ENCODE measurements at places on chromosomes 4 and X.

GRCh38 chrX:134660627-134661026 is 2.4 kb upstream of the PLAC1 start:
- no peak for DNase-seq

GRCh38 chr4:102826890-102827673 is at the start of gene UBE2D3:
UBE2D3 (minus strand) TSS chr4:102827551; CDS start chr4:102826508, 1,043 bp downstream.
- peak; percentile 73 for DNase-seq

GRCh38 chr4:104983615-104984179 is 163.0 kb upstream of the TET2 start:
- no peak for DNase-seq

DNA sequence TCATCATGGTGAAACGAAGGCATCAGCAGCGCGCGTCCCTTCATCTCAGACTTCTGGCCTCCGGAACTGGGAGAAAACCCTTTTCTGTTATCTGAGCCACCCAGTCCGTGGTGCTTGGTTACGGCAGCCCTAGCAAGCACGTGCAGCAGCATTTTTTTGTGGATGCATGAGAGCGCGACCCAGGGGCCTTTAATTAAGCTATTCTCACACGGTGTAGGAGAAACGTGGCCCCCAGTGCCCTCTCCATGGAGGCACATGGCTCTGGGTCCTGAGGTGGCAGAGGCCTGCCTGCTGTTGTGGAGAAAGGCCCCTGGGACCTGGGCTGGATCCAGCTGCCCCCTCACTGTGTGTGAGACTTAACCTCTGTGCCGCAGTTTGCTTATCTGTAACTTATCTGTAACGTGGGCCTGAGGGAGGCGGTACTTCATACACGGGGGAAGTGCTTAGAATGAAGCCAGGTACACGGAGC is 9.5 kb downstream of the CLCN4 start:
- DNase-seq = no peak

- DNase-seq = no peak
Measured at GRCh38 chrX:56429581-56429980, 133.8 kb upstream of the UBQLN2 start.

- no peak for DNase-seq
Measured at GRCh38 chrX:13048280-13048679, 3.9 kb upstream of the FAM9C start.

DNA sequence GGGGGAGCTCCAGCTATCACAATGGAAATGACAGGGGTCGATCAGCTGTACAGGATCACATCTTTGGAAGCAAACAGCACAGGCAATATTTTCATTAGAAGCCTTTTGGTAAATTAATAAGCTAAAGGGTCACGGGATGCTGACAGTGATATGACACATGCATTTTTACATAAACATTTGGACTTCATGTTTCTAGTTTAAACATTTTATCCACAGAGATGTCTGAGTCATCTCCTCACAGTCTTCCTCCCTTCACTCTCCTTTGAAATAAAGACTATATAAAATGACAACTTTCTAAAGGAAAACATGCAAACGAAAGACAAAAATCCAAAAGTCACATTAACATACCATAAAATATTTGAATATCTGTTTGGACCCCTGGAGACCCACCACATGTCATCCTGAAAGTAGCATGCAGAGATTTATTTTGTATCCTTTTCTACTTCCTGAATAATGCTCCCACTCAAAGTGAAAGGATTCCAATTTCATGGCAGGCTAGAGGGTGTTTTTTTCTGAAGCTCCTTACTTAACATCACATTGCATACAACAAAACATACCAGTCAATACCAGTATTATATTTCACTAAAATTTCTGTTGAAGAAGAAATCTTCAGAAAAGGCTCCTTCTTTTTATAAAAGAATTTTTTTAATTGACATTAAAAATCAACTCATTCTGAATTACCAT is 200.1 kb upstream of the PPARGC1A start:
- DNase-seq = no peak

GRCh38 chr4:88967883-88968331 is 89.1 kb downstream of the FAM13A start:
- no peak for DNase-seq

GRCh38 chrX:79412972-79413371 is 45.8 kb upstream of the ITM2A start:
- DNase-seq = no peak

GRCh38 chr4:148116264-148116663 is 325.9 kb downstream of the NR3C2 start:
- DNase-seq = no peak

Measured in cortex of kidney (tissue), 1 donor.